ENCODE measurements at places on chromosomes 4 and X.

GRCh38 chr4:100823993-100824323 lies 306.1 kb upstream of the EMCN start:
- DNase-seq: no peak

- peak; percentile 60 for DNase-seq
Measured at GRCh38 chr4:87032884-87033533, 98.2 kb downstream of the AFF1 start.

GRCh38 chr4:139814323-139815015 lies 148.8 kb downstream of the MGST2 start:
- DNase-seq: peak; percentile 72

DNA sequence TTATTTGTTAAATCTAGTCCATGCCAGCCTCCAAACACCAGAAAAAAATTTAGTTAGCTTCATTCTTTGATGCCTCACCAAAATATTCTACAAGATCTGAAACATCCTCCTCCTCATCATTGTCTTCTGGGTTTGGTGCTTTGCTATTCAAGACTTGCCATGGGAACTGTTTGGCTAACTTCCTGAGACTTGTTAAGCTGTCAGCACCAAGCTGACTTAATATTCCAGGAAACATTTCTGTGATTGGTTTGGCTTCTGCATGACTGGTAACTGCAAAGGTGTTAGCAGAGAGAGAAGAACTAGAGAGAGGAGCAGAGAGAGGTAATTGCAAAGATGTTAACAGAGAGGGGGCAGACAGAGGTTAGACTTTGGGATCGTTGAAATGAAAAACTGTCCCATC lies 101.3 kb downstream of the PALLD start:
- no peak for DNase-seq

- no peak for DNase-seq
Measured at GRCh38 chr4:186981161-186981560, 257.5 kb upstream of the FAT1 start.

GRCh38 chr4:72295966-72296557 lies 264.3 kb downstream of the NPFFR2 start:
- peak; percentile 42 for DNase-seq

DNA sequence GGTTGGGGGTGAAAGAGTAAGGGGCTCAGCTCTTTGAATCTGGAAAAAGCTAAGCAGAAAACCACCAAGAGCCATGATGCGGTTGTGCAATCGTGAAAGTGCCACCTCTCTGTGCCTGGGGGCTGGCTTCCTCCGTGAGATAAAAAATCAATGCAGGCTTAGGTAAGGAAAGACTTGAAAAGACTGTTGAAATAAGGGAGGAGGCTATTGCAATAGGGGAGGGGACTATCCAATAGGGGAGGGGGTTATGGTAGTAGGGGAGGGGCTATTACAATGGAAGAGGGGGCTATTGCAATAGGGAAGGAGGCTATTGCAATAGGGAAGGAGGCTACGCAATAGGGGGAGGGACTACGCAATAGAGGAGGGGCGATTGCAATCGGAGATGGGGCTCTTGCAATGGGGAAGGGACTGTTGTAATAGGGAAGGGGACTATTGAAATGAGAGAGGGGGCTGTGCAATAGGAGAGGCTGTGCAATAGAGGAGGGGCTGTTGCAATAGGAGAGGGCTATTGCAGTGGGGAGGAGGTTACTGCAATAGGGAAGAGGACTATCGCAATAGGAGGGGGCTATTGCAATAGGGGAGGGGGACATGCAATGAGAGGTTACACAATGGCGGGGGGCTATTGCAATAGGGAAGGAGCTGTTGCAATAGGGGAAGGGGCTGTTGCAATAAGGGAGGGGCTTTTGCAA lies 162.3 kb upstream of the PSAPL1 start:
- DNase-seq: no peak

- DNase-seq: no peak
Measured at GRCh38 chrX:9865804-9866472, 79.7 kb downstream of the SHROOM2 start.

- DNase-seq: no peak
Measured at GRCh38 chr4:173943547-173943946, 339.9 kb downstream of the FBXO8 start.

DNA sequence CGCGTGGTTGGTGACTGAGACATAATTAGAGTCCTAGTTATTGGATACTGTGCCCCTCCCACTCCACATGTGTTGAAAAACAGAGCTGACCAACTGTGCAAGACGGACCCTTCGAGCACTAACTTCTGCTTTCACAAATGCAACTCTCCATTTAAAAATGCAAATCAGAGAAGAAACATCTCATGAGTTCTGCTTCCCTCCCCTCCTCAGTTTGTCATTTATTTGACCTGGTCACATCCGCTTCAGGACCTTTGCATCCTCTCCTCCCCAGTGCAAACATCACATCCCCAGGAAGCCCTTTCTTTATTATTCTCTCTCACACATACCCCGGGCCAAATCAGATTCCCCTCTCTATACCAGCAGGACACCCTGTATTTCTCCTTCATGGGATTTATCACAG lies 38.1 kb upstream of the NOCT start:
- no peak for DNase-seq

- DNase-seq: no peak
Measured at GRCh38 chr4:1471443-1472147, 65.4 kb upstream of the NKX1-1 start.

- DNase-seq: no peak
Measured at GRCh38 chr4:106132045-106132444, 184.0 kb downstream of the TBCK start.

DNA sequence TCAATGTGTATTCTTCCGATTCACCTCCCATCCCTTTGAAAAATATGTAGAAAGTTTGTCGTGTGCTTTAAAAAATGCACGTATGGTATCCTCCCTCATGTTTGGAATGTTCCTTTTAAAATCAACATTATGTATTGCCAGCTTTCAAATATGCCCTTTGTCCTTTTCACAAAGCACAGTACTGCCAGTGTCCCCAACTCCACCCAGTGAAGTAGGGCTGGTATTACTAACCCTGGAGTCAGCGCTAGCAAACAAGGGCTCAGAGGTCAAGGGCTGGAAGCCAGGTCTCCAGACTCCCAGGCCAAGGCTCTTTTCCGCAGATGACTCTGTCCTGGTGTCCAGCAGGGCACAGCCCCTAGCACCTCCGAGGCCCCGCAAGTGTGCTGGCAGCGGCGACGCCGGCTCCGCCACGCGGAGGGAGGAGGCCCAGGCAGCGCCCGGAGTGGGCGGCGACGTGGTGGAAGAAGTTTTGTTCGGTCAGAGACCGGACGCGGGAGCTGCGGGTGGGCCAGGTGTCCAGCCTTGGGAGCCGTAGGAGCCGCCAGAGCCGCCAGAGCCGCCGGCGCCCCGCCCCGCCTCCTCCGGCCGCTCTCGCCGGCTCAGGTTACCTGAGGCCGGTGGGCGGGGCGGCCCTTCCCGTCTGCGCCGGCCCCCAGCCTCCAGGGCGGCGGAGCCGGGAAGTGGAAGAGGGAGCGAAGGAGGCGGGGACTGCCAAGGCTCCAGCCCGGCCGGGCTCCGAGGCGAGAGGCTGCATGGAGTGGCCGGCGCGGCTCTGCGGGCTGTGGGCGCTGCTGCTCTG lies at the start of gene IL13RA1:
Gene IL13RA1 (plus strand): TSS at position 720 of the 799 bp plus-strand sequence. CDS start 33 bp downstream, at position 753.
- DNase-seq: peak; percentile 68

- DNase-seq: no peak
Measured at GRCh38 chr4:181611033-181611711, 632.0 kb upstream of the TENM3 start.

DNA sequence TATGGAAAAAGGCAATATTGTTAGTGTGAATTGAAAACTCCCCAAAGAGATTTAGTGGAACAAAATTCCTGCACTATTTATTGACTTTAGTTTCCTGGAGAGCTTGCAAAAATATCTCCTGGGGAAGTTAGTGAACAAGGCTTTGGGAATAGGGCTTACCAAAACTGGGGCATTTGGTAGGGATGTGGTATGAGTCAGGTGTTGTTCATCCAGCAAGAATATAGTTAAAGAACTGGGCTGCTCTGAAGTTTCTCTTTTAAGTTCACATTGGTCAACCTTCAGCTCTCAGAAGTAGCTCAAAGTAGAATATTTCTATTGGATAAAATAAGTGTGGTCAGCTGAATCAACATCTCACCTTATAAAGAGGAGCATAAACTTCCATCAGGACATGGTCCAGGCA lies 185.0 kb downstream of the CPE start:
- no peak for DNase-seq

DNA sequence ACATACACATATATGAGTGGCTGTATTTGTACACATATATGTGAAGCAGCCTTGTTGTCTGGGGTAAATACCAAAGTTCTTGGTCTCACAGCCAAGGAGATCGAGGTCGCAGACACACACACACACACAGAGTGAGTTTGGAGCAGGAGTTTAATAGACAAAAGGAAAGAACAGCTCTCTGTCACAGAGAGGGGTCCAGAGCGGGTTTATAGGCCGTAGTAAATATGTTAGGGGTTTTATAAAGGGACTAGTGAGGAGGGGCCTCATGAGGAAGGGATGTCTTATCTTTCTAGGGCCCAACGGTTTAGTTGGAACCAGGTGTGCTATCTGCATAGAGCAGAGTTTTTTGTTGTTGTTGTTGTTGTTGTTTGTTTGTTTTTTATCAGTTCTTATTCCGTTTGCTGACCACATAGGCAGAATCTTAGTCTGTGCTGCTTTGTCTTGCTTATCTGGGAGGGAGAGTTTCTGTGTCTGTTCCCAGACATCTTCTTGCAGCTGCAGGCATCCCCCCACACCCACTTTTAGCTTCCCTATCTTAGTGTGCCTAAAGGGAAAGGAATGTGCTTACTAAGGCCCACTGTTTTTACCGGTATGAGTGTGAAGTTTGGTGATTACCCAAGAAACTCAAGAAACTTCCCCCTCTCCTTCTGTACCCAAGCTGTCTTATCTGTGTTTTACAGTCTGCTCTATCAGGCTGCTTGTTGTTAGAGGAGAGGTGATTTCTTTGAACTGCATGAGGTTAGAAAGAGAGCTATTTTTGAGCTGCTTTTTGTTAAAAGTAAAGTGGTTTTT lies 91.9 kb downstream of the TENT5D start:
- no peak for DNase-seq

- peak; percentile 85 for DNase-seq
Measured at GRCh38 chr4:110631584-110632505, 9.0 kb upstream of the PITX2 start.

DNA sequence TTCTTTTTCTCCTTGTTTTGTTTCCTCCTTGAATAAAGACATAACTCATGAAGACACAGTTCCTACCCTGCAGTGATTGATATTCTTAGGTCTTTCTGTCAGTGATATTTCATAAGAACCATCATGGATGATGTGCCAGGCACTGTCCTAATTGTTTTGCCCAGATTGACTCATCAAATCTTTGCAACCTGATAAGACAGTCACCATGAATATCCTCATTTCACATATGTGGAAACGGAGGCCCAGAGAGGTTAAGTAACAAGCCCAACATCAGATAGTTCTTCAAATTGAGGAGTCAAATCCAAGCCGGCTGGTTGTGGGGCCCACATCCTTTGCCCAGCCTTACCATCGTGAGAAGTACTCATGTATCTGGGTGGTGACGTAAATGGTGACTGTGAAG lies 69.9 kb downstream of the SEL1L3 start:
- DNase-seq: no peak

- no peak for DNase-seq
Measured at GRCh38 chrX:55119271-55119670, 30.5 kb downstream of the PAGE2 start.

- DNase-seq: no peak
Measured at GRCh38 chrX:40105835-40106675, 8.3 kb upstream of the BCOR start.

DNA sequence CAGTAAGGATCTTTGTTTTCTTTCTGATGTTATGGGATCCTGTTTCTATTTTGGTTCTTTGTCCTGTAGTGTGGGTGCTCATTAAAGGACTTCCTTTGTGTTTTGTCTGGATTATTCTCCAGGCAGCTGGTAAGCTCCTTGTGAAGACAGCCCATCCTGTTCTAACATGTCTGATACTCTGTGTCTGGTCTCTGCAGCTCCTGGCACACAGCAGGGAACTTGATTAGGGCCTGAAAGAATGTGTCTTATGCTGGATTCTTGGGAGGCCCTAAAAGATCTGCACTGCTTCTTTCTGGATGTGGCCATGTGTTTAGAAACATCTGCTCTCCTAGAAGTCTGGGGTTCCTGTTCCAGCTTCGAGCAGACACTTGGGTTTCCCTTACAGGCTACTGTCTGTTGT lies 38.1 kb upstream of the ATXN3L start:
- DNase-seq: no peak

DNA sequence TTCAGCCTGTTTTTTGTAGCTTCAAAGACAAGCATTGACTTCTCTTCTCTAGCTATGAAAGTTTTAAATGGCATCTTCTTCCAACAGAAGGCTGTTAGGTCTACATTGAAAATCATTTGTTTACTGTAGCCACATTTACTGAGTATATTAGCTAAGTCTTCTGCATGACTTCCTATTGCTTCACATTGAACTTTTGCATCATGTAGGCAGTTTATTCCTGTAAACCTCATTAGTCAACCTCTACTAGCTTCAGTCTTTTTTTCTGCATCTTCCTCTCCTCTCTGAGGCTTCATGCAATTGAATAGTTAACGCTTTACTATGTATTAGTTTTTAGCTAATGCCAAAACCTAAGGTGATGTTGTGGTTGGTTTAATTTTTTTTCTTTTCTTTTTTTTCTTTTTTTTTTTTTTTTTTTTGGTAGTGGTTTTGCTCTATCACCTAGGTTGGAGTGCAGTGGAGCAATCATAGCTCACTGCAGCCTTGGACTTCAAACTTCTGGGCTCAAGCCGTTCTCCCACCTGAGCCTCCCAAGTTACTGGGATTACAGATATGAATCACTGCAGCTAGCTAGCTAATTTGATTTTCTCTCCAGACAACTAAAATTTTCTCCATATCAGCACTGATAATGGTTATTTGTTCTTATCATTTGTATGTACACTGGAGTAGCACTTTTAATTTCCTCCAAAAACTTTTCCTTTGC lies 3.4 kb downstream of the UGT2A3 start:
- DNase-seq: no peak

DNA sequence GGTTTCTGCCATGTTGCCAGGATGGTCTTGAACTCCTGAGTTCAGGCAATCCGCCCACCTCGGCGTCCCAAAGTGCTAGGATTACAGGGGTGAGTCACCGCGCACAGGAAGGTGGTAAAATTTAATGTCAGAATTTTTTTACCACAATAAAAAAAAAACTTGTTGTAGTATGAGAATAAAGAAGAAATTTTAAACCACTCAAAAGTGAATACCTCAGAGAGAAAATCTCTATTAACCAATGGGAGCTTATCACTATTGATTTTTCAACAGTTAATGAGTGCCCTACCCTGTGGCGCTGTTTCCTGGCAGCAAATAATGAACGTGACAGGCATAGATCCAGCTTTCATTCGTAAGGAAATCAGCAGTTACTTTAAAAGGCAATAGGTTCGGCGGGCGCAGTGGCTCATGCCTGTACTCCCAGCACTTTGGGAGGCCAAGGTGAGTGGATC lies 32.7 kb upstream of the SLC25A4 start:
- DNase-seq: no peak

Measured in right lung (tissue), 10 donors.